ENCODE measurements at places on chromosomes 16 and 17.

DNA sequence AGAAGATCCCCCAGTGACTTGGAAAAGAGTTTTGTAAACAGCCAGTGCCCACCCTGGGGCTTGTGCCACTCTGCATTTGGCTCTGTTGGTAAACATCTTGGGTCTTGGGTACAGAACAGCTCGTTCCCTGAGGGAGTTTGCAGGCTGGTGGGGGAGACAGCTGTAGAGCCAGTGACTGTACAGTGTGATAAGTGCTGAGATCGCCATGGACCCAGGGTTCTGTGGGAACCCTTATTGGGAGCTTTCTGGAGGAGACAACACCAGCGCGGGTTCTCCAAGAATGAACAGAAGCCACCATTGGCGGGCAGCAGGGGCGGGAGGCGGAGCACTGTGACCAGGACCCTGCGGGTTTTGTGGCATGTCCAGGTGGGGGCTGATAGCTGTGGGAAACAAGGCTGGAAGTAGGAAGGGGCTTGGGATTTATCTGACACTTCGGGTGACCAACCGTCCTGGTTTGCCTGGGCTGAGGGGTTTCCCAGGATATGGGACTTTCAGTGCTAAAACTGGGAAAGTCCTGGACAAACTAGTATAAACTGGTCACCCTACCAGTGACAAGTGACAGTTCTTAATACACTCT, 2.9 kb downstream of the CLEC16A start:
- no peak for DNase-seq

- no peak for DNase-seq
Measured at GRCh38 chr17:30557916-30558685, 80.9 kb downstream of the GOSR1 start.

GRCh38 chr17:80499961-80500665, 23.7 kb upstream of the NPTX1 start:
- DNase-seq = no peak

DNA sequence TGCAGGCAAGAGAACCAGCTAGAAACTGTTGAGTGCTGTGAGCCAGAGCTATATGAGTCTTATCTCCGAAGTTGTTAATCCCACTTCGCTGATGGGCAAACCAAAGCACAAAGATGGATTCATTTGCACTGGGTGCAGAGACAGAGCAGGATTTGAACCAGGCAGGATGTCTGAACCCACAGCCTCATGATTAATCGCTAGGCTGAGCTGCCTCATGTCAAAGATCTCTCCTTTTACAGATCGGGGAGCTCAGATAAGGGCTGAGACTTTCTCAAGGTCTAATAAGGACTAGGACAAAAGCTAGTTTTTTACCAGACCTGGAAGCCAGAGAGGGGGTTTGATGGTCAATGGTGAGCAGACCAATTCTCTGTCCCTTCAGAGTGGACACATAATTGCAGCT, 51.5 kb downstream of the GINS3 start:
- no peak for DNase-seq

DNA sequence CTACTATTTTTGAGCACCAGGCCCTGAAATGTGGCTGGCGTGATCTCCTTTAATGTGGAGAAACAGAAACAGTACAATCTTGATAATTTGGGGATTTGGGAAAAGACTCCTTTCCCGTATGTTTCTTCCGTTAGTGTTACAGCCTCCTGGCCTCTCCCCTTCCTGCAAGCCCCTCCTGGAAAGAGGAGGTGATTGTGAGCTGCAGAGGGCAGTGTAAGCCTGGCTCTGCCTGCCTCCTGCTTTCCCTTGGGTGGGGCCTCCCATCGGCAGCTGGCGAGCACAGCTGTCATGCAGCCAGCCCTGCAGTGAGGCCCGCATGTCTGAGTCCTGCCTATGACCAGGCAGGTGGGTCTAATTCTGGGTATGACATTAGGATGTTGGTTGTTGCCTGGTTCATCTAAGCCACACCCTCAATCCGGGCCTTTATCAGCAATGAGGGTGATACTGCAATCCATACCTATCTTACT, 48.7 kb upstream of the WSB1 start:
- no peak for DNase-seq

DNA sequence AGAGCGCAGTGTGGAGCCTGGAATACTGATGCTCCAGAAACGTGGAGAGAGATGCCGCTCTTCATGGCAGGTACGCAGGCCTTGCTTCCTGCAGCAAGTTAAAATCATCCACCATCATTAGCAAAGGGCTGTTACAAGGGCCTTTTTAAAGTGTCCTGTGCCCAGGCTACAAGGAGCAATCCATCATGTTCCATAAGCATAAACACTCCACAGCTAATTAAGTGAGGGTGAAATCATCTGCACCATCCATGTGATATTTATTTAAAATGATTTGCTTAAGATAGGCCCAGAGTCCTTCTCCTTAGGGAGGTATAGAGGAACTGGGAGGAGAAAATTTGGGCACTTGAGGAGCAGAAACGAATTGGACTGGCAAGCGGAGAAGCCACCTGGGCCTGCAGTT, 372.1 kb downstream of the XYLT1 start:
- DNase-seq = no peak

DNA sequence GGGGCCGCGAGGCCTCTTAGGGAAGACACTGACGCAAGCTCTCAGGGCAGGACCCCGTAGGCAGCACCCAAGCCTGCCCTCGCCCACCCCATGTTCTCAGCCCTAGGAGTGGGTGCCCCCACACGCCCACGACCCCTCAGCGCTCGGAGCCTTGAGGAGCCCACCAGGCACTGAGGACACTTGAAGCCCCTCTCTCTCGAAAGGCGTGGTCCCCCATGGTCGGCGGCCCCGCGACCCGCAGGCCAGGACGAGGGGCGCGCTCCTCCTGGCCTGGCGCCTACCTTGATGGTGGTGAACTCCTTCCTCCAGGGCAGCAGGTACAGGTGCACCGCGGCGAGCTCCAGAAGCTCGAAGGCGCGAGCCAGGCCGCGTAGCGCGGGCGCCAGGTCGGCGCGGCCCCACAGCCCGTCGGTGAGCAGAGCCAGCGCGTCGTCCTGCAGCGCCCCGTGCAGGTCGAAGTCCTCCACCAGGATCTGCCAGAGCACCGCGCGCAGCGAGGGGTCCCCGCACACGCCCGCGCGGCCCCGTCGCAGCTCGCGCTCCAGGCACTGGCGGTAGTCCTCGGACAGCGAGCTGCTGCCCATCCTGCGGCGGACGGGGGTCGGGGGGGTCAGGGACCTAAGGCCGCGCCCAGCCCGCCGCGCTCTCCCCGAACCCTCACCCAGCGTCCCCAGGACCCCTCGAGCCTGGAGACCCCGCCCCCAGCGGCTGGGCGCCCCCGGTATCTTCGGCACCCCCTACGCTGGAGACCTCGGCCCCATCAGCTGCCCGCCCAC, 668 bp downstream of the SPATA2L start:
- DNase-seq = no peak

DNA sequence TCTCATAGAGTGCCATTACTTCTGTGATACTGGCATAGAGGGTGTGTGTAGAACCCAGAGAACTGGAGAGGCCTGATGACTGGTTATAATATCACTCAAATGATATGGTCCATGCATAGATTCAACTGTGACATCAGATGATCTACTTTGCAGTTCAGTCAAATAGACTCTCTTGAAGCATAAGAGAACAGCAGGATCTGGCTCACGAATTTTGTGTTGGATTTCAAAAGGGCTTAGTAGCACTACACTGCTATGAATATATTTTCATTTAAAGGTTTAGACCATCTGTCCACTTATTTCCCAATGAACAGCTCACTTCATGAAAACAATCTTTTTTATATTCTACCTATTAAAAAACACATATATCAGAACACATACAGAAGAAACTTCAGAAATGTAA, 119.7 kb downstream of the KIF2B start:
- no peak for DNase-seq

GRCh38 chr17:77698903-77699623, 259.4 kb upstream of the TNRC6C start:
- DNase-seq = no peak

DNA sequence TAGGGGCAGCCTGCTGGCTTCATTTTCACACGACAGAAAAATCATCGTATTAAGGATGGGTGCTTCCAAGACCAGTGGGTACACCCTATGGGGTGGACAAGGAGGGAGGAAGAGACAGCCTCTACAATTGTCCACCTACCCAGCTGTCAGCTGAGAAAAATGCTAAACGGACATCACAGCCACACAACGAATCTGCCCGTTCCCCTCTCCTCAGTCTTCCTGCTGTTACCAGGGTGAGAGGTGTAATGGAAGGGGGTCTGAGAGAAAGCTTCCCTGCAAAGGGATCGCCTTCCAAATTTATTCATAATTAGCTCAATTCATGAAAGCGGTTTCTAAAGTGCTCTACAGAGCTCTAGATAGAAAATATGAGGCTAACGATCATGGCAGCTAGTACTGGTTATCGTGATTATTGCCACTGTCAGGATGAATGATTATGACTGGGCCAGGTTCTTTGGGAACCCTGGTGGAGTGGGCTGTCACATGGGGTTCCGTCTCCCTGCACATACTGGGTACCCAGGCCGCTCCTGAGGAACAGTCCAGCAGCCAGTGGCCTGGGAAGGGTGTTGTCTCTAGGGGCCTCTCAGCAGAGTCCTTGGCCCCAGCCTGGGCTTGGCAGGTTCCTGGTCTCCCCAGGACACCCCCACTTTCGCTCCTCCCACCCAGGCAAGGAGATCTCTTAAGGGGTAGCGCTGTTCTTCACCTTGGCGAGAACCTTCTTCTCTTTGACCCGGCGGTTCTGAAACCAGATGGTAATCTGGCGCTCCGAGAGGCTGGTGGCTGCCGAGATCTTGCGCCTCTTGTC, 2.2 kb downstream of the HOXB13 start:
- DNase-seq = no peak

DNA sequence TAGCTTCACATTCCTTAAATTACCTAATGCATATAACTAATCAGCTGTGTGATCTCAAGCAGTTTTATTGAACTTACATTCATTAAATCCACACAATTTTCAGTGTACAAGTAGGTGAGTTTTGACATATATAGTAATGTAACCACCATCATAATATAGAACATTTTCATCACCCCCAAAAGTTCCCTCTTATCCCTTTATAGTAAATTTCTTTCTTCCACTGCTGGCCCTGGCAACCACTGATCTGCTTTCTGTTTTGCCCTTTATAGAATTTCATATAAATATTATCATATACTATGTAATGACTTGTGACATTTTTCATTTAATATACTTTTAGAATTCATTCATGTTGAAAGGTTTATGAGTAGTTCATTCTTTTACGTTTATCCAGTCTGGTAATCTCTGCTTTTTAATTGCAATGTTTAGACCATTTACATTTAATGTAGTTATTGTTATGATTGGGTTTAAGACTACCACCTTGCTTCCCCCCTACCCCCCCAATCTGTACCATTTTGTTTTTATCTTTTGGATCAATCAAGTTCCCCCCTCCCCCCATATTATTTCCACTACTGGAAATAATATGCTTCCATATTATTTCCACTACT, 125.3 kb upstream of the NACA2 start:
- no peak for DNase-seq

DNA sequence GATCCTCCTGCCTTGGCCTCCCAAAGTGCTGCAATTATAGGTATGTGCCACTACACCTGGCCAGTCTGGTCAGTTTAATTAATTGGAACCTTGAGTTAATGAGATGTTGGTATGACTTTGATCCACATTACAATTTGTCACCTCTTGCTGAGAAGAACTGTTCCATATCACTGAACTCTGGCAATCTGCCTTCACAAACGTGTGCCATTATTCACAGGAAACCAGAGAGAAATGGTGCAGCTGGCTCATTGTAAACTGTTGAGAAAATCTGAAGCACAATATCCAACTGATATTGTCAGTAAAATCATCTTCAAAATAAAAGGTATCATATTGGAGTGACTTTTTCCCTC, 39.3 kb upstream of the YPEL2 start:
- DNase-seq = no peak

GRCh38 chr17:37570527-37571093, 38.6 kb downstream of the SYNRG start:
- no peak for DNase-seq
